Fibroblast of skin of abdomen (primary cell): ENCODE measurements at places on chromosomes 7 and 10.

GRCh38 chr7:47258798-47259197 lies 323.1 kb downstream of the TNS3 start:
- DNase-seq: no peak

GRCh38 chr10:93313798-93314197 lies 168.3 kb downstream of the MYOF start:
- DNase-seq: no peak

- DNase-seq: peak; percentile 76
Measured at GRCh38 chr7:3559278-3559677, 258.2 kb downstream of the SDK1 start.

DNA sequence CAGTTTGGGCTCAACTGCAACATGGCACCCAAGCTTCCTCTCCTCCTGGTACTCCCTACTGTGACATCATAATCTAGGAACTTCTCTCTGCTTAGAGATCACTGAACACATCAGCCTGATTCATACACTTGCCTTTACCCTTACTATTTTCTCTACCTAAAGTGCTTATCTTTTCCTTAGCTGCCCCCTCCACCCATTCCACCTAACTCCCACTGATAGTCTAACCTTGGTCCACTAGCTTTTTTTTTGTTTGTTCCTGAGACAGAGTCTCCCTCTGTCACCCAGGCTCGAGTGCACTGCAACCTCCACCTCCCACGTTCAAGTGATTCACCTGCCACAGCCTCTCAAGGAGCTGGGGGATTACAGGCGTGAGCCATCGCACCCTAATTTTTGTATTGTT lies 15.9 kb downstream of the CUL2 start:
- no peak for DNase-seq

DNA sequence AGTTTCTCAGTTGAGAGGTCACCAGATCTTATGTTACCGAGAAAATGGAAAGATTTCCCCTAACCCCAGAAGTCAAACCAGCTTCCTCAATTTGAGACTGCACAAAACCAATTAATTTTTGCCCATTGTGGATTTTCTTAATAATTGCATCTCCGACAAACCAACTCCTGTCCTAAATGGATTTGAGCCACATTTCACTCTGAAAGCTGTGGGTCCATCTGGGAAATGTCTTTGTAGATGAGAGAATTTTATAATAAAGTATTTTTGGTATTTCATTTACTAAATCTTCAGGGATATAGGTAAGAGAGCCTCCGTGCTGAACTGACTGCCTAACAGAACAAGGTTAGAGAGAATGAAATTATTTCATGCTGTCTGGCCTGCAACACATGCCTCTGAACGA lies 99.7 kb upstream of the PDCD4 start:
- no peak for DNase-seq

DNA sequence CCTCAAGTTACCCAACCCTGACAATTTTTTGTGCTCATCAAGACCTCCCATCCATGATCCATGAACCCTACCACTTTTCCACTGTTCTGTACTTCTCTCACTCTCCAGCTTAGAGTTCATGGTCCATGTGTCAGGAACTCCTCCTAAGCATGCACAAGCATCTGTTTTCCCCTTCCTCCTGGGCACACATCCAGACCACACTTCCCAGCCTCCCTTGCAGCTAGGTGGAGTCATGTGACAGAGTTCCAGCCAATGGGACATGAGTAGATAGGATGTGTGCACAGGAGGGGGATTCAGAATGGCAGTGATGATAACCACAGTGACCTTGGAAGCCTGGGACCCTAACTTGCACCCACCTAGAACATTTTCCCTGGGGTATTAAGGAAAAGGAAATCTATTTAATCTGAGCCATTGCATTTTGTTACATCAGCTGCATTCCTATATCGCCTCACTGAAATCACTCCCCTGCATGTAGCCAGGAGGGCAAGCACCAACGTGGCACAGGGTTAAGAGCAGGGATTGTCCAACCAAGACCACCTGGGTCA lies 9.6 kb upstream of the FRMPD2 start:
- no peak for DNase-seq

- DNase-seq: no peak
Measured at GRCh38 chr7:128454808-128455542, 703 bp upstream of the HILPDA start.

GRCh38 chr7:98352621-98353020 lies 48.3 kb downstream of the BAIAP2L1 start:
- peak; percentile 88 for DNase-seq

DNA sequence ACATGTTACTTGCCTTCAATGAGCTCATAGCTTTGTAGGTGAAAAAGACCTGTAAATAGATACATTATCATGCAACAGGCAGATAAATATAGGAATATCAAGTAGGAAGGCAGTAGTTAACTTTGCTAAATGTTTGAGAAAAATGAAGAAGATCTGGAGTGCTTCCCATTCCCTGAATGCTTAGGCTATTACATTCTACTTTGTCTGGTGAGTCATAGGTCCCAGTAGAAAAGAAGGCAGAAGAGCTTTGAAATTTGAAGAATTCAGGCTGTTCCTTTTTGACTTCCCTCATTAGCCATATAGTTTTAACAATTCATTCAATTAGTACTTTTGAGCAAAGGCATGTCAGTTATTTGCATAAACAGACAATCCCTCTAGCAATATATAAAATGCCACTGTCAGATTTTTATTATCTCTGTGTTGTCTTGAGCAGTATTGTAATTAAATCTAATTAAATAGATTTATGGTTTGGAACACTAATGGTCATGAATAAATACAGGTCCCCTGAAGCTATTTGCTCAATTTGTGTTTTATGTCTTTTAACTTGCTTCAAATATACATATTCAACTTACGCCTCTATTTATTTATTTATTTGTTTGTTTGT lies 875.0 kb downstream of the REEP3 start:
- peak; percentile 84 for DNase-seq

DNA sequence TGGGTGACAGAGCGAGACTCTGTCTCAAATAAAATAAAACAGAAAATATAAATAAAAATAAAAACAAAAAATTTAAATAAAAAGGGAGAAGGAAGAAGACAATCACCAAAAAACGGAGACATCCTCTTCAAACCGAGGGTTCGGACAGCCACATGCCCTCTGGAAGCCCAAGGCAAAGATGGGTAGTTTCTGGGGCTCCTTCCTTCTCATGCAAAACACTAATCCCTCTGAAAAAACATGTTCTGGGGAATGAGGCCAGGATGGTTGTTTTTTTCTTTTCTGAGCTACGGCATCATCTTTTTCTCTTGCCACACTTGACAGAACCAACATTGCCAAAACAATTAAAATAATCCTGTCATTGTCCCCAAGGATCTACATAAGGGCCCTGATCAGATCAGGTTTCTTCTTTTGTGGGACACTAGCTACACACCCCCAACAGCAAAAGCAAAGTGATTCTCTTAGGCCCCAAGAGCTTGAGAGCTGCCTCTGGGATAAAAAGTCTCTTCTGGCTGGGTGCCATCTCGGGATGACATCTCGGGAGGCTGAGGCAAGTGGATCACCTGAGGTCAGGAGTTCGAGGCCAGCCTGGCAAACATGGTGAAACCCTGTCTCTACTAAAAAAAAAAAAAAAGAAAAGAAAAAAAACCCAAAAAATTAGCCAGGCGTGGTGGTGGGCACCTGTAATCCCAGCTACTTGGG lies 14.2 kb upstream of the POR start:
- no peak for DNase-seq

- peak; percentile 84 for DNase-seq
Measured at GRCh38 chr7:15853832-15854470, 167.5 kb upstream of the MEOX2 start.

DNA sequence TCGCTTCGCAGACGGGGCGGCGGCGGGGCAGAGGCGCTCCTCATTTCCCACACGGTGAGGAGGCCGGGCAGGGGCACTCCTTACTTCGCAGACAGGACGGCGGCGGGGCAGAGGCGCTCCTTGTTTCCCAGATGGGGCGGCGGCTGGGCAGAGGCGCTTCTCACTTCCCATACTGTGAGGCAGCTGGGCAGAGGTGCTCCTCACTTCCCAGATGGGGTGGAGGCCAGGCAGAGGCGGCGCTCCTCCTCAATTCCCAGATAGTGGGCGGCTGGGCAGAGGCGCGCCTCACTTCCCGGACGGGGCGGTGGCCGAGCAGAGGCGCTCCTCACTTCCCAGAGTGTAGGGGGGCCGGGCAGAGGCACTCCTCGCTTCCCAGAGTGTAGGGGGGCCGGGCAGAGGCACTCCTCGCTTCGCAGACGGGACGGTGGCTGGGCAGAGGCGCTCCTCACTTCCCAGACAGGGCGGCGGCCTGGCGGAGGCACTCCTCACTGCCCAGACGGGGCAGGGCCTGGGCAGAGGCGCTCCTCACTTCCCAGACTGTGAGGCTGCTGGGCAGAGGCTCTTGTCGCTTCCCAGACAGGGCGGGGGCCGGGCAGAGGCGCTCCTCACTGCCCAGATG lies 43.1 kb downstream of the ZEB1 start:
- no peak for DNase-seq

- DNase-seq: no peak
Measured at GRCh38 chr7:128933180-128933891, 4.4 kb upstream of the IRF5 start.

DNA sequence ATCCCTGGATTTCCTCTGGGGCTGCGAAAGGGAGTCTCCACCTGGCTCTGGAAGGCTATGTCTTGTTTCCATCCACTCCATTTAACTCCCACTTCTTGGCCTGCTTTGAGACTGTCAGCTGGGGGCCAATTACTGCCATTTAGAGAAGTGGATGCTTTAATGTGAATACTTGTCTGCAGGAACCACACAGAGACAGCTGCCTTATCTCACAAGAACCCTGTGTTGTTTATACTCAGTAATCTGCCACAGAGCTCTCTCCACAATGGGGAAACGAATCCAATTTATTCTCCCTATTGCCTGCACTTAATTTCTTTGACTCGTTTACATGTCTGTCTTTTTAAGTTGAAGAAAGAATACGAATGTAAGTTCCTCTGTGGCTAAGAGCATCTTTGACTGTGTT lies 787.0 kb upstream of the C7orf33 start:
- DNase-seq: no peak

DNA sequence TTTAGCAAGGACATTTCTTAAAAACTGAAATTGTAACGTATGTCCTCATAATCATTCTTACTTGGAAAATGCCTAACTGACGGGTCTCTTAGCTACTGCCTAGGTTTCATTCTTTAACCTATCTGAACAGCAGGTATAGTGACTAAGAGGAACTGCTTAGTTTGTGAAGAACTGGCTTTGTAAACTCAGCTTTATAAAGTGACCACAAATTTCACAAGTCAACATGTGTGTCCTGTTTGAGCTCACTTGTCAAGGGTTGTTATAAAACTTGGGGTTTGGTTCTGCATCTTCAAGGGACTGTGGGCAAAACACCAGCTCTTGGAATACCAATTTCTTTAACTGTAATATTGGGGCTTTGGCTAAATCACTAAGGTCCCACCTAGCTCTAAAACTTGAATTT lies 32.2 kb downstream of the MRPS33 start:
- DNase-seq: no peak

DNA sequence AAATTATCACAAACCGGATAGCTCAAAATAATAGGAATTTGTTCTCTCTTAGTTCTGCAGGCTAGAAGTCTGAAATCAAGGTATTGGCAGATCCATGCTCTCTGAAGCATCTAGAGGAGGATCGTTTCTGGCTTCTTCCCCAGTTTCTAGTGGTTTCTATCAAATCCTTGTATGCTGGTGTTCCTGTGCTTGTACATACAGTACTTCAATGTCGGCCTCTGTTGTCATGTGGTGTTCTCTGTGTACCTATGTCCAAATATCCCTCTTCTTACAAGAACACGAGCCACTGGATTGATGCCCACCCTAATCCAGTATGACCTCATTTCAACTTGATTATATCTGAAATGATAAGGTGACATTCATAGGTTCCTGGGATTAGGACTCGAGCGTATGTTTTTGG lies 9.8 kb upstream of the TAX1BP1 start:
- DNase-seq: no peak

GRCh38 chr10:131013281-131013912 lies 298.1 kb downstream of the TCERG1L start:
- DNase-seq: no peak

DNA sequence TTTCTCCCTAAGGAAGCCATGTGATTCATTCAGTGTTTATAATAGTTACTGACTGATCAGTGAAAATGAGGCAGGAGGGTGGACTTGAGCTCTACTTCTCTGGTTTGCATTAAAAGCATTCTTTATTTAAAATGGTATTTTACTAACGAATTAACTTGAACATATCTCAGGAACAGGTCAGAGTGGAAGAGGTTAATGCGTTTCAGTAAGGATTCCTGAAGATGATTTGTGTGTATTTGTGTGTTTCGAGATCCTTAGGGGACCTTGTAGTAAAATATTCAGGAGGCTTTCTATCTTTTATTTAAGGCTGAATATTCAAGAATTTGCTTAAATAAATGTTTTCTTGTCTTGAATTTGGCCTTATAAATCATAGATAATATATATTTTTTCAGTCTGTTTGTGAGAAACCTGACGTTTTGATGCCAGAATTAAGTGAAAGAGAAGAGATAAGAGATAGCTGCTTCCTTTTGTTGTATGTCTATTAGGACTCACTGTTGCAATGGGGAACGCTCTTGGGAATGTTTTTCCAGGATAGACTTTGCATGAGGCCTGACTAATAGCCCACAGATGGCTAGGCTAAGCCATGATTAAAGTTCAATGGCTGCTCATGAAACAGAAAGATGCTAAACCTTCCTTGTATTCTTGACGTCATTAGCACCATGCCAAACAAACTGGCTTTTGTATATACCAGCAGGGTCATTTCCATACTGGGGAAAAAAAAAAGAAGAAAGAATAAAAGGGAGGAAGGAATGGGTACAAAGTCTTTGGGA lies 93.8 kb upstream of the MTPN start:
- peak; percentile 38 for DNase-seq

DNA sequence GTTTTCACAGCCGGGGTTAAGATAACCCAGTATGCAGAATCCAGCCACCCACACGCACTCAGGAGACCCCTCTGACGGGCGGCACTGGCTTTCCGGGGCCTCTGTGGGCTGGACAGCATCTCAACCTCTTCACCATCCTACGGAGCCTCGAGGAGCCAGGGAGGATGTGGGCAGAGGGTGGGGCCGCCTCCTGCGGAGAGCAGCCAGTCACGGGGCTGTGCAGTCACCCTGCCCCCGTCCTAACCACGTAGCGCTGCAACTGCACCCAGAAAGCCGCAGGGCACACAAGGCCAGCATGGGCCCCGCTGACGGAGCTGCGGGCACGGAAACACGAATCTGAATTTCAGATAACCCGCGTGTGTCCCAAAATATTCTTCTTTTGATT lies 270.3 kb downstream of the ELFN1 start:
- peak; percentile 53 for DNase-seq

- no peak for DNase-seq
Measured at GRCh38 chr10:14262836-14263425, 67.8 kb downstream of the FRMD4A start.
